RPMI7951 (cell line): ENCODE measurements at places on chromosomes 13 and 19.

- DNase-seq = peak; percentile 50
These were observed 8.1 kb upstream of the SERPINE3 start for GRCh38 chr13:51331354-51331861.

GRCh38 chr19:5025027-5025426, 56.1 kb downstream of the KDM4B start:
- DNase-seq = no peak

- no peak for DNase-seq
These were observed 3.5 kb upstream of the CNOT3 start for GRCh38 chr19:54133957-54134590.

- DNase-seq = no peak
These were observed 207.3 kb downstream of the TEX29 start for GRCh38 chr13:111527614-111528229.

- DNase-seq = no peak
These were observed 4.4 kb downstream of the BCAT2 start for GRCh38 chr19:48806518-48806817.

DNA sequence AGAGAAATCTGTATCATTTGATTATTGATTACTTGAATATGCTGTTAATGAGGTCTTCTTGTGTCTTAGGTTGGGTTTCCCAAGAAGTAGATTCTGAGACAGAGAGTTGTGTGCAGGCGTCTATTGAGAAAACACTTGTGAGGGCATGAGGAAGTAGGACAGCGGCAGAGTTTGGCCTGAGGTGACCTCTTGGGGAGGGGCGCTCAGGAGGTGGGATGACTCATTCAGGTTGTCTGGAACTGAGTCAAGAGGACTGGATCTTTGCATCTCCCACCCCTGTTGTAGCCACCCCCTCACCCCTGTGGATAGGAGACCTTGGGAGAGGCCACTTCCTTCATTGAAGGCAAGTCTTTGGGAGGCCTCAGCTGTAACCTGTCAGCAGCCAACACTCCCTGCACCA, 35.2 kb upstream of the WDFY2 start:
- DNase-seq = no peak

DNA sequence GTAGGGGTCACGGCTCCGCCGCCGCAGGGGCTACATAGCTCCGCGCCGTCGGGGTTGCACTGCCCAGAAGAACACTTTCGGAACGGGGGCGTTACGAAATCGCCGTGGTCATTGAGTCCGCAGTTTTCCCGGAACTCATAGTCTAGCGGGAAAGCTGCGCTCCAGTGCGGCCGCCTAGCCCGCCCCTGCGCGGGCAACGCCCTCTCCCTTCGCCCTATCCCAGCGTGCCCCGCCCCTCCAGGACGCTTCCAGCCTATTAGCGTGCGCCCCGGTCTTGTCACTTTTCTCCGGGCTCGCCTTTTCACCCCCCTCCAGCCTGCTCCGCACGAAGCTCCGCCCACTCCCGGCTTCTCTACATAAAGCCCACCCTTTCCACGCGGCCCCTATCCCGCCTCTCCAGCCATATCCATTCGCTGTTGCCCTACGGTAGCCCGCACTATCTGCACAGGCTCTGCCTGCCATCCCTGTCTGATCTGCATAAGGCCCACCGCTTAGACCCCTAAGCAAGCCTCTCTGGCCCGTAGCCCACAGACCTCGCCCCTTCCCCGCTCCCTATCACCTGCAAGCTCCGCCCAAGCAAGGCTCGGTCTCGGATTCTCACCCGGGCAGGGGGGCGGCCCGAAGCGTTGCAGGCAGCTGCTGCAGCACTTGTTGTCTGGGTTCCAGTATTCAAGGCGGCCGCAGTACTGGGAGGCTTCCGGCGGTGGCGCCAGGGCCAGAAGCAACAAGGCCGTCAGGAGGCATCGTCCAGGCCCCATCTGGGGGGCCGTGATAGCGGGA, 1.6 kb downstream of the IGFLR1 start:
- DNase-seq = peak; percentile 98

DNA sequence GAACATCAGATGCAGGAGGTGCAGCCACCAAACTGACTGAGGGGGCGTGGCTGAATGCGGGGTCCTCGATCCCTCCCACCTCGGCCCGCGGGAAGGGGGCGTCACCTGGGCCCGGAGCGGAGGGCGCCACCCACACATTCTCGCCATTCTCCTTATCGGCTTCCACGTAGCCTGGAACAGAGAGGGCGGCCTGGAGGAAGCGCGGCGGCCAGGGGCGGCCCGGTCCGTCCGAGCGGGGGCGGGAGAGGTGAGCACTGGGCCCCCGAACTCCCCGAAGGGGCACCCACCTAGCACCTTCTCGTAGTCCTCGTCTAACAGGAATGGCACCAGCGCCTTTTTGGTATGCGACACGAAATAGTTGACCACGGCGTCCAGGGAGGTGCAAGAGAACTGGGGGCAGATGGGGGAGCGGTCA, 11.8 kb downstream of the STAP2 start:
- DNase-seq = no peak

- no peak for DNase-seq
These were observed 507 bp upstream of the LCP1 start for GRCh38 chr13:46182491-46182877.

GRCh38 chr19:40147338-40147692, 43.9 kb upstream of the MAP3K10 start:
- DNase-seq = no peak

DNA sequence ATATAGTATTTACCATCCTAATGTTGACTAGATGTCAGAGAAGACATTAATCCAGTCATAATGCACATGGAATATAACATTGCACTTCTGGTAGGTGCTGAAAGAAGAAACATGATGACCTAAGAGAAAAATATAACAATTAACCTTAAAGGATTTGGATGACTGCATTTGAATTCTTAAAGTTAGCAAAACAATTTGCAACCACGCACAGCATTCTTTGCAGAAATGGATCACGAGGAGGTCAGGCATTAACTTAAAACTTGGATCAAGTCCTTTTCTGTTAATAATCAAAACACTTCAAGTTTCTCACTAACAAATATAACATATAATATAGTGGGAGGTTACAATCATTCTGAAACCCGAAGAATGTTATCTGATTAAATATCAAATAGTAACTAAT, 525.0 kb upstream of the SLITRK6 start:
- no peak for DNase-seq

DNA sequence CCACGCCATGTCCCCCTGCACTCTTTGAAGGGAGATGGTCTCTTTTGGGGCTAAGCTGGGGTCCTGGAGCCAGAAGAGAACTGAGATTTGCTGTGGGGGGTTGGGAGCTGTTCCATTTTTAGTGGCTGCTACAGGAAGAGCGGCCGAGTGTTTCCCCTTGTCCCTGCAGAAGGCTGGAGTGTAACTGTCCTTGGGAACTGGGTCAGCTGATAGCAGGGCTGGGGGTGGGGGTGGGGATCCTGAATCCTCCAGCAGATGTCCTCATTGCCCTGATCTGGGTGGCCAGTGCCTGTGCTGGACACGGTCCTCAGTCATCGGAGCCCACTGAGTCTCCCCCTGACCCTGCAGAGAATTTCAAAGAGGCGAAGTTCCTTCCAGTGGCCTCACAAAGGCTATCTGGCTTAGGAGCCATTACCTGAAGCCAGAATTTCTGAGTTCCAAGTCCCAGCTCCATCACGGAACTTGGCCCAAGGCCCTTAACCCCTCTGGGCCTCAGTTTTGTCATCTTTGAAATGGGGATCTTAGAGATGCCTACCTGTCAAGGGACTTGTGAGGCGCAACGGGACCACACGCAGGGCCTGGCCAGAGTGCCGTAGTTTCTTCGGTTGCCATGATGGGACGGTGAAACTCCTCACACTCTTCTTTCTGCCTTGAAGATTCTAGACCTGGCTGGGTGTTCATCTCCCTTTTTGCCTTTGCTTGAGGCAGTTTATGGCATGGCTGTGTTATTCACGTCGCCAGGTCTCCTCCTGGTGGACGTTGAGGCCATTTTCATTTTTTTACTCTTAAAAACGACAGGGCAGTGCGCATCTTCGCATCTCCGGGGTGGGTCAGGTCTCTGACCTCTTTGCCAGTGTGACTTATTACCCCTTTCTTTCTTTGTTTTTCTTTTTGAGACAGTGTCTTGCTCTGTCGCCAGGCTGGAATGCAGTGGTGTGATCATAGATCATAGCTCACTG, 51.9 kb downstream of the DNM2 start:
- peak; percentile 17 for DNase-seq

GRCh38 chr13:88649855-88650254, 978.7 kb downstream of the SLITRK5 start:
- no peak for DNase-seq

- DNase-seq = no peak
These were observed 13.1 kb downstream of the LRCH1 start for GRCh38 chr13:46565808-46566750.

GRCh38 chr13:110468986-110469495, 92.5 kb downstream of the RAB20 start:
- peak; percentile 14 for DNase-seq

DNA sequence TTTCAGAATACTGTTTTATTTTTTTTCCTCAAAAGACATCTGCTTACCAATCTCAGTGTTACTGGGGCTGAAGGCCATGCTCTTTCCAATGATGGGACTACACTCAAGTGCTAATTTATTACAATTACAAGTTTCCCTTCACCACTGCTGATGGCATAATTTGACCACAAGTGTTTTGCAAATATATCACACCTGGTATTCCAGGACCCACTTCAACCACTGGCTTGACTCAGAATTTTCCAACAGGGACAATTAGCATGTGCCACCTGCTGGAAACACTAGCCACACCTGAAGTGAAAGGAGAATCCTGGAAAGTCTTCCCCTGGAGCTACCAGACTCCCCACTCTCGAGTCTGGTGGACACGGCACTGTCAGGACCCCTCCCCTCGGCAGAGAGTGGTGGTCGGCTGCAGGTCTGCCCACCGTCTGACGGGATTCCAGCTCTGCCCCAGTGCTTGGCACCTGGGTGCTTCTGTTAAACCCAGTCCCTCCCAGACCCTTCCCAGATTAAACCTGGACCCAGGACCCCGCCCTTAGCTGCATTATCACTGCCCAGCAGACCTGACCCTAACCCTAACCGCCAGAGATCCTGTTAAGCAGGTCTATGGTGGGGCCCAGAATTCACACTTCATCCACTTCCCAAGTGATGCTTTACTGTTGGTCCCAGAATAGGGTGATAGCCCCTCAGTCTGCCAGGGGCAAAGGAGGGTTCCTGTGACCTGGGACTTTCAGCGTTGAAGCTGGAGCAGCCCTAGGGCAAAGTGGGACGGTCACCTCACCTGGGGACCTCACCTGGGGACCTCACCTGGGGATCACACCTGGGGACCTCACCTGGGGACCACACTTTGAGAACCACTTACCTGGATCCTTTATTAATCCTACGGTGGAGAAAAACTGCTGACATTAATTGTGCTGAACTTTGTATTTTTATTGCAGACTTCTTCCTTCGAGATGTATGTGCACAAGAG, 17.6 kb upstream of the RASA3 start:
- DNase-seq = no peak

DNA sequence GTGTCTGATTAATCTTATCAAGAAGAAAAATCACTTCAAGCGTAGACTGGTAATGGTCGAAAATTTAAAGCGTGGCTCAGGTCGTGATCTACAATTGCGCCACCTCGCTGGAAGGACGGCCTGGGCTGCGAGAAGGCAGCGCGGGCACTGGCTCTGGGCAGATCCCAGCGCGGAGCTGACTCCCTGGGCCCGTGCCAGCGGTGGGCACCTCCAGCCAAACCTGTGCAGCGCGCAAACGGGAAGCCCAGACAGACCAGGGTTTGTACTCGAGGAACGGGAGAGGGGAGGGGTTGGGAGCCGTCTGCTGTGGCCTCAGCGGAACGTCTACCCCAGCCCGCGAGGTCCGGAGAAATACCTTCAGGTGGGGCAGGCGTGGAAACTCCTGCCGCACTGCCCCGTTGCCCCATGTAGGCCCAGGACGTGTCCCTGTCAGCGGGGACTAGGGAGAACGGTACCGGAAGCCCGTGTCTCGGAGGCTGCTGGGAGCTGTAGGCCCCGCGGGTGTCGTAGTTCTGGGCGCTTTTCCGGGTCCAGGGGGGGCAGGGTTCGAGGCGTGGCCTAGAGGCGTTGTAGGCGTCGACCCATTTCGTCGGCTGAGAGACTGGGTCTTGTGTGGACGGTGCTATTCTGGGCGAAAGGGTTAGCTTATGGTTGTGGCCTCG, 21.1 kb downstream of the ZNF274 start:
- no peak for DNase-seq

DNA sequence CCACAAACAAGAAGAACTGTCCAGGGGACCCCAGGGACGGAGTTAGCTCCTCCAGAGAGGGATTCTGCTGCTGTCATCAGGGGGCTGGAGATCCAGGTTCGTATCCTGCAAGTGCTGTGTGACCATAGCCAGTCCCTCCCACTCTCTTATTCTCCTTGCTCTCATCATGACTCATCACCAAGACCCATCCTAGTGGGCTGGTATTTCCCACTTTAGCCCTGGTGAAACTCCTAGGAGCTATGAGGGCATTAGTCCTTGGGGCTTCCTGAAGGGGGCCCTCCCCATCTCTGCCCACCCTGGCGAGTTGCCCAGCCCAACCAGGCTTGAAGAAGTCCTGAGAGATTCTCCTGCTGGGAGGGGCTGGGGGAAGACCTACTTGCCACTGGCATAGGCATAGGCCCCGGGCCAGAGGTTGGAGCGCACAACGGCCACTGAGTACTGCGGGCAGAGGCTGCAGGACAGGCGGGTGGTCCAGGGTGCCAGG, 7.5 kb upstream of the DMWD start:
- peak; percentile 66 for DNase-seq

DNA sequence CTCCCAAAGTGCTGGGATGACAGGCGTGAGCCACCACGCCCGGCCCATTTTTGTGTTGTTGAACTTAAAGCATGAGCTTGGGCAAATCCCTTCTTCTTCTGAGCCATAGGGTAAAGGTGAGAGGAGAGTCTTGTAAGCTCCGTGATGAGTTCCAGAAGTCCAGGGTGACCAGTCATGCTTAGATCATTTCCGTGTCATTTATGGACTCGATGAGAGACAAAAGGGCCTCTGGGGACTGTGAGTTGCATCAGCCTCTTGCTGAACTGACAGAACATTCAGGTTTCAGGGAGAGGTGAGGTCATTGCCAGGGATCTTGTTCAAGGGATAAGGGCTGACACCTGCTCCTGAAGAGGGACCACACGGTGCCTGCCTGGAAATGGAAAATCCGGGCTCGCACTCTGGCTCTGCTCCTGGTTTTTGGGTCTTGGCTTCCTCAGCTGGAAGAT, 53.6 kb downstream of the GADD45B start:
- DNase-seq = peak; percentile 93

DNA sequence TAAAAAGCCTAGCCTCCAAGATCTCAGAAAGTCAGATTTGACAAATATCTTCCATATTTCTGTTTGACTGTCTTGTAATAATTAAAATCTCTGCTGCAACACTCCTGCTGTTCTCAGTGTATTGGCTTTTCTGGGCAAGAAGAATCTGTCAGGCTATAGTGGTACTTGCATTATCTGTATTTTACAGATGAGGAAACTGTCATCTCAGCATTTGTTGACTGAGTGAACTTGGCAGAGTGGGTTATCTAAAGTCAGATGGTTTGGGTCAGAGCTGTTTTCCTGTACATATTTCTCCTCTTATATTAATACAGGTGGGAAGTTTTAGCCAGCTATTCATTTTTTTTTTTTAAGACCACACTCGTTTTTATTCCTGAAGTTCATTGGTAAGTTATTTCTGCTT, 1378.2 kb upstream of the PCDH20 start:
- DNase-seq = no peak
